DMS153 (cell line): ENCODE measurements at places on chromosomes 6 and 20.

- DNase-seq: no peak
These were observed 147.3 kb upstream of the FOXQ1 start for GRCh38 chr6:1164600-1164999.

- no peak for DNase-seq
These were observed 53.1 kb downstream of the RBM24 start for GRCh38 chr6:17334265-17334664.

- DNase-seq: no peak
These were observed 99.1 kb upstream of the PRDM1 start for GRCh38 chr6:105986998-105987397.

- peak; percentile 52 for DNase-seq
These were observed 75.9 kb upstream of the MYL9 start for GRCh38 chr20:36465109-36466080.

- DNase-seq: no peak
These were observed 126.5 kb upstream of the ESR1 start for GRCh38 chr6:151680846-151681432.

DNA sequence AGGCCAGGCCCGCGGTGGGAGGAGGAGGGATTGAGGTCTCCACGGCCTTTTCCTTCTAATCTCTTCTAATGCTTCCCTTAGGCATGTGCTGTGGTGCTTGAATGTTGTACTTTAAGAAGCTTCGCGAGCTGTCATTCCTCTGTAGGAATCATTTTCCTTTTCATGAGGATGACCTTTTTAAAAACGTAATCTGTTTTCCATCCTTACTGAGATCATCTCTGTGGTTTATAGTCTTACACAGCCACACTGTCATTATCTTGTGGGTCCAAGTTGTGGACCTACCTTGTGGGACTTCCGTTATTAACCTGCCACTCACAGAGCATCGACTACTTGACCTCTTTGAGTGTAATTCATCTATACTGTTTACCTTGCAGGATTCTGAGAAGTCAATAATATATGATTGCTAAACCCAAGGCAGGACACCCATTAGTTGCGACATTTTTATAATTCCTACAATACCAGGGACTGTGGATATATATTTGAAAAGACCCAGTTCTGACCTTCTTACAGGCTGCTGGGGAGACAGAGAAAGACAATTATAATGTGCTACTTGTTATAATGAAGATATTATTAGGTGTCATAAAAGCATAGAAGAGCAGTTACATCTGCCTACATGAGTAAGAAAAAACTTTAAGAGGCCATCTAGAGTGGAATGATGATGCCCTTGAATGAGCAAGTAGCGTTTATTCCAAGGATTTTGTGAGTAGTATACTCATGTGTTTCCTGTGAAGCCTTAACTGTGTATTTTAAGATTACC is 842 bp downstream of the SLC25A27 start:
- no peak for DNase-seq

GRCh38 chr20:58076405-58076804 is 152.0 kb downstream of the ANKRD60 start:
- no peak for DNase-seq

- DNase-seq: no peak
These were observed 42.2 kb upstream of the DSE start for GRCh38 chr6:116328528-116328903.

GRCh38 chr20:29409833-29410805 is 1847.3 kb upstream of the DEFB115 start:
- no peak for DNase-seq

DNA sequence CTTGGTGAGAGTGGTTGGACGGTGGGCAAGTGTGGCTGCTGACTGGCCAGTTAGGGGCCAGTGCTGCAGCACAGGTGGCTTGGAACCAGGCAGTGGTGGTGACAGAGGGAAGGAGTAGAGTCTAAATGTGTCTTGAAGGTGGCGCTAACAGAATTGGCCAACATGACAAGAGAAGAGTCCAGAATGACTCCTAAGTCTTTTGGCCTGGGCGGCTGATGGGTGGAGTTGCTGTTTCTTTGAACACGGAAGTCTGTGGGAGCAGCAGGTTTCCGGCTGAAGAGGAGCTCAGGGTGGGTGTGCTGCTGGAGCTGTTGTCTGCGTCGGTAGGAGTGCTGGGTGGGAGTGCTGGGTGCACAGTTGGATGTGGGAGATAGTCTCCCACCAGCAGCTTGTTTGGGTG is 10.1 kb downstream of the LSM14B start:
- DNase-seq: no peak

GRCh38 chr6:32427218-32427617 is 12.5 kb upstream of the HLA-DRA start:
- DNase-seq: no peak

DNA sequence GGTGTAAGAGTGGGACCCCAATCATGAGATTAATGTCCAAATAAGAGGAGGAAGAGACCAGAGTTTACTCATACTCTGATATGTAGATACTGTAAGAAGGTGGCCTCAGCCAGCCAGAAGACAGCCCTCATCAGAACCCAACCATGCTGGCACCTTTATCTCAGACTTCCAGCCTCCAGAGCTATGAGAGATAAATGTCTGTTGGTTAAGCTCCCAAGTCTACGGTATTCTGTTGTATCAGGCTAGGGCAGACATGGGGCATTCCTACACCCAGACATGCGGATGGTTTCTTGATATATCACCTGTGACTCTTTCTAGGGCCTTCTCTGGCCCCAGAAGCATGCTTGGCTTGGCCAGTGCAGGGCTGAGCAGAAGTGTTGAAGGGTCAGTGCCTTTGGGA is 247.4 kb upstream of the RIN2 start:
- DNase-seq: no peak

GRCh38 chr6:91865889-91866288 is 1279.0 kb upstream of the MAP3K7 start:
- DNase-seq: no peak

DNA sequence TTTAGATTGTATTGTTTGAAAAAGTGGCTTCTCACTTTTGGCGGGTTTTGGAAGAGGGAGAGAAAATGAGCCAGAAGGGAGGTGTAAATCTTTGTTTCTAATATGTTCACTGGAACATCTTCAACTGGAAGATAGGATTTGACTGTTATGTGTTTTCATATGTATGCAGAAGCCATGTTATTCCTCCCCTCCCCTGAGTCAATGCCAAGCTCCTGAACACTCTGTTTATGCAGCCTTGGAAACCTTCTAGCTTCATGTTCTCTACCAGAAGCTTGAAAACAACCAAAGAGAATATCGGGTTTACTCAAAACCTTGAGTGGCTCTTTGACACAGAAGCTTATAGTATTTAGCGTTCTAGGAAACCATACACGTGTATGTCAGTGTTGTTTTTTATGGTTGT is 279.1 kb downstream of the PRL start:
- DNase-seq: no peak

- no peak for DNase-seq
These were observed 418.5 kb upstream of the BTBD3 start for GRCh38 chr20:11499101-11499634.

GRCh38 chr6:40848038-40848437 is 191.0 kb downstream of the UNC5CL start:
- DNase-seq: no peak

DNA sequence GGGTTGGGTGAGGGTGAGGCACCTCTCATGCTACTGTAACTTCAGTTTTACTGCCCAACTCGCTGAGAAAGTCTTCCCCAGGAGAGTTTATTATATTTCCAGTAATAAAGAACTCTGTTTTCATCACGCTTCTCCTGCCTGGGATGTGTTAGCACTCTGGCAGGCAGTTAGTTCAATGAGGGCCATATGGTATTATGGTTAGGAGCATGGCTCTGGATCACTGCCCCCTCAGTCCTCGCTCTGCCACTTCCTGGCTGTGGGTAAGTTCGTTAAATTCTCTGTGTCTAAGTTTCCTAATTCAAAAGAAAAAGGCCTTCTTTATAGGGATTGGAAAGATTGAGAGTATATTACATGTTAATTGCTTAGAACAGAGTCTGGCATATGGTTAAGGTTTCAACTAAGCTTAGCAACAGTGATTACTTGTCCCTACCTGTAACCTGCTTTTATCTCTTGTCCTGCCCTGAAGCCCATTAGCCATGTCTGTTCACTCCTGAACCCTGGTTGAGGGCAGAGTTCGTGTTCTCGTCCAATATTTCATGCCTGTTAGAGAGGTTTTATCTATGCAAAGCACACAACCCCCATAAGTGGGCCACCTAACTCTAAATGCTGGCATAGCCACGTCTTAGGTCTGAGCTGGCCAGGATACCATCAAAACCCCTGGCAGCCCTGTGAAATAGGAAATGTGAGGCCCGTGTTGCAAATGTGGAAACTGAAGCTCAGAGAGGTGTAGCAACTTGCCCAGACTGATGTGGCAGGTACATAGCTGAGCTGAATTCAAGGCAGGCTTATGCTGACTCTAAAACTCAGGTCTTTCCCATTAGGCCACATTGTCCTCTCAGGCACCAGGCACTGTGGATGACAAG is 342.5 kb upstream of the JARID2 start:
- DNase-seq: no peak
